T-cell (primary cell): ENCODE measurements at places on chromosomes 13 and 19. TPM values are rescaled to one million over a fixed set of nuclear protein-coding genes. Genes with fewer than 3 reads are reported as not detected.

DNA sequence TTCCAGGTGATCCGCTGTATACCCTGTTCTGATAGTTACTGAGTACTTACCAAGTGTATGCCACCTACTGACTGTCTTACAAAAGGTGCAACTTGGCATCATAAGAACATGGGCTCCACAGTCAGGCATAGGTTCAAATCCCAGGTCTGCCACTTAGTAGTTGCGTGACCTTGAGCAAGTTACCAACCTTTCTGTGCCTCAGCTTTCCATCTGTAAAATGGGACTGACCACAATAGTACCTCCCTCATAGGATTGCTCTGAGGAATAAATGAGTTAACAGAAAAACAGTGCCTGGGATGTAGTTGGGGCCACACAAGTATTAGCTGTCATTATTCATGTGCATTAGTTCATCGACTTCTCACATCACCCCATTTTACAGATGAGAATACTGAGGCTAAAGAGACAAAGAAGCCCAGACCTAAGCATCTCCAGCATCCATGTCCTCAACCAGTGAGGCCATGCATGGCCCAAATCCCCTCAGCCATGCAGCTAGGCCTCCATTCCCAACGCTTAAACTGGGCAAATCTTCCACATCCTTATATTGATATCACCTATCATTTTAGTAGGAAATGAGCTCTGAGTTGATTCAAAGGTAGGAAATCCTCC, 51.3 kb upstream of the UBE2L5 start:
- H3K27ac ChIP-seq = peak overlapping the region; percentile 74
- peaks cover 55% of the 10 kb centered on the region for H3K4me1 ChIP-seq
- no peaks in the 10 kb centered on the region for H3K36me3 ChIP-seq
- no peak for DNase-seq
- no peak overlapping the region for H3K4me3 ChIP-seq

DNA sequence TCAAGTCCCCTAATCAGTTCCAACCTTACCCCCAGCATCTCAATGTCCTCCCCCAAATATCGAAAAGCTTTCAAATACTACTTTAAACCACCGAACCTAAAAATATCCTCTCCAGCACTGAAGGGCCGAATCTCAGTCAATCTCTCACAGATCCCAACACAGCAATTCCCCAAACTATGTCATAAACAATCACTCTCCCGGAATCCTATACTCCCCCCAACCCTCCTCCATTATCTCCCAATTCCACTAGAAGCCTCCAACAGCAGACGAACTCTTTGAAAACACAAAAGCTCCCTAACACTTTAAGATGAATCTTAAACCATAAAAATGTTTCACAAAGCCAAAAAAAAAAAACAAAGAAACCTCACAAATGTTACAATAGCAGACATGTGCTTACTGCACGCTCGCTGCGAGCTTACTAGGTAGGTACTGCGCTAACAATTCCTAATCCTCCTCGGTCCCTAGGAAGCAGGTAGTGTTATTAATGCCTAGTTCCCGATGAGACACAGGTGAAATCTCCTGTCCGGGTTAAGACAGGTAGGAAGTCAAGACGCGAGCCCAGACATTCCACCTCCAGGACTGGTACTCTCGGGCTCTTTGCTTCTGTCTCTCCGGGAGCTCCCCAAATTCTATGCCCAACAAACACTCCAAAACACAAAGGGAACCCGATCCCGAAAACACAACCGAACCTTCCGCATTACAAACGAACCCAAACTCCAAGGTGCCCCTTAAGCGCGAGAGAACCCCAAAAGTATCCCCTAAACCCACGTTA, 14.2 kb downstream of the FBXO46 start:
- peak overlapping the region; percentile 67 for H3K27ac ChIP-seq
- H3K4me3 ChIP-seq = peak overlapping the region; percentile 82
- peaks cover 13% of the 10 kb centered on the region for H3K4me1 ChIP-seq
- DNase-seq = peak; percentile 5
- H3K36me3 ChIP-seq = peaks cover 27% of the 10 kb centered on the region

DNA sequence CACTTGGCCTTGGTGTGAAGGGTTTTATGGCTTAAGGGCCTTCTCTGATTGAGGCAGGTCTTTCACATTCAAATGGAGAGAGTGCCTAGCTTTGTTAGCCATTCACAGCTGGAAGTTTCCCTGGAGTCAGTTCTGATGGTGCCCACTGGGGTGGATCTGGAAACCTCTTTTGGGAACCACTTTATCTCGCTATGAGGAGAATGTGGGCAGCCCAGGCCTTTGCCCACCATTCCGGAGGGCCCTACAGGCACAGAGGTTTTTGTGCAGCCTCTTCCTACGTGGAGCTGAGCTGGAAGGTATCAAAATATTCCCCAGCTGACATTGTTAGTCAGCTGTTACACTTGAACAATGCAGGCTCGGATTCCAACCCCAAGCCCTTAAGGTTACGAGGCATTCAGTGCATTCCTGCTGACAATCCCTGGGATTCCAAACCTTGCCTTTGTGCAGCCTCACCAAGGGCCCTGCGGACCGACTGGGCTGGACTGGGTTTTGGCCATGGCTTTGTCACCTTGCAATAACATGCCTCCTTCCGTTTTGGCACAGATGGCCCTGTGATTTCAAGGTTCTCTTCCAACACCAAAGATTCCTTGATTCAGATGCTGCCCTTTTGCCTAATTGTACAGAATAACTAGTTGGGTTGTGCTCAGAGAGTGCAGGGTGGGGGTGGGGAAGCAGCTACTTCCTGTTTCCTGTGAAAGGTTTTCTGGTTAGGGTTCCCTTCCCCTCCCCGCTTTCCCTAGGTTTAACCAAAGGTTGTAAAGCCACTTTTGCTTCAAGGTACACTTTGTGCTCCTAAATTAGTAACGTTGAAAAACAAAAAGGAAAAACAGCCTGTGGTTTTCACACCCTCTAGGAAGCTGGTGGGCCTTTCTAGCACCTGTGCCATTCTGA, 27.0 kb downstream of the SAE1 start:
- H3K36me3 ChIP-seq = peaks cover 30% of the 10 kb centered on the region
- H3K27ac ChIP-seq = peak overlapping the region; percentile 68

GRCh38 chr13:21567714-21568113, 36.3 kb downstream of the MICU2 start:
- H3K36me3 ChIP-seq = peaks cover 28% of the 10 kb centered on the region
- H3K27ac ChIP-seq = no peak overlapping the region
- H3K27me3 ChIP-seq = no peaks in the 10 kb centered on the region
- no peak overlapping the region for H3K4me3 ChIP-seq
- no peaks in the 10 kb centered on the region for H3K4me1 ChIP-seq

GRCh38 chr13:25867038-25867437, 184.8 kb downstream of the SHISA2 start:
- H3K4me1 ChIP-seq = peaks cover 16% of the 10 kb centered on the region
- no peak for DNase-seq
- H3K27ac ChIP-seq = no peak overlapping the region
- no peaks in the 10 kb centered on the region for H3K36me3 ChIP-seq

GRCh38 chr13:113400621-113401451, 36.9 kb upstream of the GRTP1 start:
- H3K36me3 ChIP-seq = no peaks in the 10 kb centered on the region
- no peaks in the 10 kb centered on the region for H3K27me3 ChIP-seq
- H3K27ac ChIP-seq = no peak overlapping the region
- H3K4me1 ChIP-seq = no peaks in the 10 kb centered on the region
- H3K4me3 ChIP-seq = no peak overlapping the region

- no peaks in the 10 kb centered on the region for H3K36me3 ChIP-seq
- peak overlapping the region; percentile 29 for H3K27ac ChIP-seq
- H3K4me1 ChIP-seq = peaks cover 48% of the 10 kb centered on the region
- H3K27me3 ChIP-seq = no peaks in the 10 kb centered on the region
Measured at GRCh38 chr19:49513746-49514118, 1.3 kb downstream of the FCGRT start.

- no peak overlapping the region for H3K27ac ChIP-seq
- H3K4me1 ChIP-seq = peaks cover 28% of the 10 kb centered on the region
- no peak overlapping the region for H3K4me3 ChIP-seq
- no peaks in the 10 kb centered on the region for H3K27me3 ChIP-seq
- H3K36me3 ChIP-seq = no peaks in the 10 kb centered on the region
Measured at GRCh38 chr19:39070888-39071287, 13.3 kb upstream of the ACP7 start.

- DNase-seq = no peak
- H3K27ac ChIP-seq = no peak overlapping the region
- H3K4me1 ChIP-seq = no peaks in the 10 kb centered on the region
- H3K27me3 ChIP-seq = no peaks in the 10 kb centered on the region
- H3K36me3 ChIP-seq = no peaks in the 10 kb centered on the region
- H3K4me3 ChIP-seq = no peak overlapping the region
Measured at GRCh38 chr13:64160479-64160878, 2744.8 kb upstream of the PCDH20 start.

DNA sequence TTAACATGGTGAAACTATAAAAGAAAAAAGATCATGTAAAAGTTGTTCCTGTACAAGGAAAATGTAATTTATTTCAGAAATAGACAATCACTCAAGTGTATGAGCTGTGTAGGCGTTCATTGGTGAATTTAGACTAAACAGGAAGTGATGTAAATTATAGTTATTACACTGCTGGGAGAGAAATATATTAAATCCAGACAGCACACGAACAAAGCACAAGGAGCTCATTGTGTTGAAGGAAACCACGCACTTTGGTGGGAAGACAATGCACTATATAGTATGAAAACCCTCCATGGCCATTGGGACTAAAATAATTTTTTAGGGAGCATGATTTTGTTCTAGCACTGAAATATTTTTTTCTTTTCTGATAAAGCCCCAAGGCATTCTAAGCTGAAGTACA, 450.5 kb downstream of the KLF12 start:
- H3K4me1 ChIP-seq = no peaks in the 10 kb centered on the region
- H3K36me3 ChIP-seq = peaks cover 10% of the 10 kb centered on the region
- no peak overlapping the region for H3K4me3 ChIP-seq
- H3K27ac ChIP-seq = no peak overlapping the region
- H3K27me3 ChIP-seq = no peaks in the 10 kb centered on the region

DNA sequence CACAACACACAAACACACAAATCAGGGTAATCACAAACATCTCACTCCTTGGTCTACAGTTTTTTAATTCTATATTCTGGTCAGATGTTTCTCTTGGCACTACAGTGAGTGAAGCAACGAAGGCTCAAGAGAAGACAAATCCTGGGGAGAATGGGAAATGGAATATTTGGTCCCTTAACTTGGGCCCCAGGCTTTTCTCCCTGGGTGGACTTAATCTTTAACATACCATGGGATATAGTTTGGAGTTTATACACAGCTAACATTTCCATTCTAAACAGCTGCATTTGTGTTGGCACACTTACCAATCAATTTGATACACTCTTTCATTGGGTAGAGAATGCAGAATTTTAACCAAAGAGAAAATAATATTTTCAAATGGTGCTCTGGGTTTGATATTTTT, 1132.6 kb upstream of the SLC10A2 start:
- H3K27ac ChIP-seq = no peak overlapping the region
- H3K27me3 ChIP-seq = no peaks in the 10 kb centered on the region
- DNase-seq = no peak
- H3K4me1 ChIP-seq = no peaks in the 10 kb centered on the region
- H3K4me3 ChIP-seq = no peak overlapping the region

- DNase-seq = no peak
- H3K27ac ChIP-seq = no peak overlapping the region
- H3K4me1 ChIP-seq = no peaks in the 10 kb centered on the region
- no peaks in the 10 kb centered on the region for H3K36me3 ChIP-seq
Measured at GRCh38 chr13:103140001-103140671, 73.9 kb upstream of the SLC10A2 start.

- H3K27me3 ChIP-seq = no peaks in the 10 kb centered on the region
- H3K27ac ChIP-seq = no peak overlapping the region
- no peaks in the 10 kb centered on the region for H3K36me3 ChIP-seq
- no peaks in the 10 kb centered on the region for H3K4me1 ChIP-seq
- no peak for DNase-seq
- H3K4me3 ChIP-seq = no peak overlapping the region
Measured at GRCh38 chr19:15161028-15161984, 39.5 kb downstream of the NOTCH3 start.

DNA sequence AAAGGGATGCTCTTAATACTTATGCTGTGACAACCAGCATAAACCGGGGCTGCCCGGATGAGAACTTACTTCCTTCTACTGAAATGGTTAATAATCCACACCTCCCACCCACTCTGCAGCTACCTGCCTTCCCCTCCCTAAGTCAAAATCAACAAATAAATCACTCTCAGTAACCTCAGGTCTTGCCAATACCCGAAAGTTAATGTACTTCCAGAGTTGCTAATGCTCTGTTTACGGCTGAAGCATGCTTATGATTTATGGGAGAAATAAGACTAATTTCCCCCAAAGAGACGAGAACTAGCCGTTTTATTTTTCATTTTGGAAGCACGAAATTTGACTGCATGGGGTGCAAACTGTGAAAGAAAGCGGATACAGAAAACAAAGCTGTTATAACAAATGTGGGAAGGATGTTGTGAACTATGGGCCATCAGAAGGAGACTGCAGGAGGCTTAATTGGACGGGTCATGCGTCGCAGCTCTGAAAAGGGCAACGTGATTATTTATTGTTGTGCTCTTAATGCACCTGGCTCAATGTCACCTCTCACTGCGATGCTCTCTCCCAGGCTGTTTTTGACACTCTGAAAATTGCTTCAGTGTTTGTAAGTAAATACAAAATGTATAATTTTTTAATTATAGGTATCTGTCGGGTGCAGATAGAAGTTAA, 114.0 kb upstream of the SLC7A1 start:
- H3K27ac ChIP-seq = no peak overlapping the region
- H3K4me3 ChIP-seq = no peak overlapping the region
- no peaks in the 10 kb centered on the region for H3K36me3 ChIP-seq
- H3K4me1 ChIP-seq = no peaks in the 10 kb centered on the region

GRCh38 chr13:72121466-72121865, 254.5 kb upstream of the DACH1 start:
- DNase-seq = no peak
- no peaks in the 10 kb centered on the region for H3K27me3 ChIP-seq
- no peaks in the 10 kb centered on the region for H3K36me3 ChIP-seq
- H3K27ac ChIP-seq = no peak overlapping the region
- H3K4me3 ChIP-seq = no peak overlapping the region

Gene TJP3
- total RNA-seq = 19.4 TPM

Gene ZNF625
- total RNA-seq = 3.5 TPM

Gene KLK12
- not detected for total RNA-seq

Gene CRX
- not detected for total RNA-seq

Gene NAXD
- 31.9 TPM for total RNA-seq

Gene ICAM5
- 0.60 TPM for total RNA-seq

Gene TNFSF11
- not detected for total RNA-seq

Gene CFD
- 10.3 TPM for total RNA-seq

Gene NLRP7
- not detected for total RNA-seq

Gene LIM2
- not detected for total RNA-seq
